ENCODE measurements at places on chromosomes 13 and 19. TPM values are rescaled to one million over a fixed set of nuclear protein-coding genes. Genes with fewer than 3 reads are reported as not detected.

Gene CDX2
- total RNA-seq = 0.17 TPM

Gene PIAS4
- 31.9 TPM for total RNA-seq

Gene XPO4
- 12.0 TPM for total RNA-seq

Gene COL4A1
- total RNA-seq = 347 TPM

Gene PDE4C
- 2.1 TPM for total RNA-seq

Gene GNG14
- total RNA-seq = not detected

Gene EFNA2
- total RNA-seq = 8.4 TPM

Gene PTH2
- total RNA-seq = not detected

Gene SBSN
- not detected for total RNA-seq

Gene LILRB4
- 16.4 TPM for total RNA-seq

Gene TYROBP
- 94.6 TPM for total RNA-seq

Gene DHDH
- total RNA-seq = 1.9 TPM

GRCh38 chr13:77883328-77883727 lies 35.3 kb downstream of the EDNRB start:
- DNase-seq = no peak

DNA sequence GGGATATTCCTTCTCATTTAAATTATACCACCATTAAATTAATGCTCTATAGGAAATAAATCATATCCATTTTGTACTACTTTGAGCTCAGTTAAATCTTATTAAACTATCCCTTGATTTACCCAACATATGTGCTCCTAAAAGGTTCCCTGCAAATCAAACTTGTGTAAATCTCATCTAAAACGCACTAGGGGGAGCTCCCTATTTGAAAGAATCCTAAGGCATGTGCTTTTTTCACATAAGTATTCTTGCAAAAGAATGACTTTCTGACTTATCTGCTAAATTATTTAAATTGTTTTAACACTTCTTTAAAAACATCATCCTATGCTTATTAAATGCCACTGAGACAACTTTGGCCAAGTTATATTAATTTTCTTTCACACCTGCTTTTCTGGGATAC lies 7.9 kb downstream of the INTS6 start:
- DNase-seq = no peak

GRCh38 chr19:53538378-53539109 lies 599 bp downstream of the ZNF331 start:
- no peak for DNase-seq

- DNase-seq = no peak
These were observed 71.9 kb downstream of the TNFRSF19 start for GRCh38 chr13:23642110-23642509.

- DNase-seq = no peak
These were observed 550 bp downstream of the ZNF383 start for GRCh38 chr19:37218592-37218935.

- DNase-seq = no peak
These were observed 9.7 kb downstream of the ADAT3 start for GRCh38 chr19:1914826-1915341.

DNA sequence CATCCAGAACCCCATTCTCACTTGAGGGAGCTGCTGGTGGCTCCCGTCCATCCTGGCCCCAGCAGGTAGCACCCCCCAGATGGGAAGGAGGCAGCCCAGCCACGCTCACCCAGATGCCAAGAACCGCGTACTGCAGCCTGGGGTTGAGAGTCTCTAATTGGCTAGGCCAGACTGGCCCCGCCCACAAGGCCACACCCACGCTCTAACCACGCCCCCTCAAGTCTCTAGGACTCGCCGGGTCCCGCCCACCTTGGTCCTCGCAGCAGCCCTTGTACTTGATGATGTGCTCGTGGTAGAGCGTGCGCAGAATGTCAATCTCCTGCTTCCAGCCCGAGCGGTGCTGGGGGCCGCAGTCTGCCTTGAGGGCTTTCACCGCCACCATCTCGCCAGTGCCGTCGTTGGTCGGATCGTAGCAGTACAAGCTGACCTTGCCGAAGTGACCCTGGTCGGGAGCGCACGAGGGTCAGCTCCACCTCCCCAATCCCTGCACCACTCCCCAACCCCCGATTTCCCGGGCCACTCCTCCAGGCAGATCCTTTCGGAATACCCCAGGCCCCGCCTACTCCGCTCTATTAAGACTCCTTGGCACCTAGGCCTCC lies 14.5 kb upstream of the ICAM3 start:
- no peak for DNase-seq

- no peak for DNase-seq
These were observed 14.0 kb downstream of the KLK4 start for GRCh38 chr19:50897191-50897607.

DNA sequence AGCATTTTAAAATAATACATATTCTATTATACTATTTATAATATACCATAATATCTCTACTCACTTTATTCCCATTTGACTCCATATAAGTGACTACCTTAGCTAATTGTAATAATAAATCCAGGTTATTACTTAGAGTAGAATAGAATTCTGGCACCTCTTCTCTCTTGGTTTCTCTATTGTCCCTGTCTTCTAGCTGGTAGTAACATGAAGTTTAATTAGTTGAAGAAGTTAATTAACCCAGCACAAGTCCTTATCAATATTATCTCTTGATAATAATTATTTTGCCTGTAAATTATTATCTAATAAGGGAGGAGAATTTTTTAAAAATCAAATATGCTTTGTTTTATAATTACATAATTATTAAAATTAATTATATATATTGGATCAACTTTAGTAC lies 1571.2 kb upstream of the PRR20A start:
- DNase-seq = no peak

DNA sequence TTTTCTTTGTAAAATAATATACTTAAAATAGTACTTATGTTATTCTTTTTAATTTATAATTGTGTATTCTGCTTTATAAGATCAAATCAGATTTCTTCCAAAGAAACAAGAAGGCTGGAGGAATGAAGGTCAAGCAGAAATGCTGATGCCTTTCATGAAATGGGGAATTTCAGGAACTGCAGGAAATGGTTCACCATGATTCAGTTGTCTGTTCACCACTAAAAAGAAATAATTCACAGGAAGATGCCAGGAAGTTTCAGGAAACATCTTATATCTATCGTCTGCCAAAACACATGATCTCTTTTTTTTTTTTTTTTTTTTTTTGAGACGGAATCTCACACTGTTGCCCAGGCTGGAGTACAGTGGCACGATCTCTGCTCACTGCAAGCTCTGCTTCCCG lies 15.7 kb upstream of the SCEL start:
- DNase-seq = no peak

GRCh38 chr19:10881403-10882107 lies 10.2 kb downstream of the CARM1 start:
- no peak for DNase-seq

DNA sequence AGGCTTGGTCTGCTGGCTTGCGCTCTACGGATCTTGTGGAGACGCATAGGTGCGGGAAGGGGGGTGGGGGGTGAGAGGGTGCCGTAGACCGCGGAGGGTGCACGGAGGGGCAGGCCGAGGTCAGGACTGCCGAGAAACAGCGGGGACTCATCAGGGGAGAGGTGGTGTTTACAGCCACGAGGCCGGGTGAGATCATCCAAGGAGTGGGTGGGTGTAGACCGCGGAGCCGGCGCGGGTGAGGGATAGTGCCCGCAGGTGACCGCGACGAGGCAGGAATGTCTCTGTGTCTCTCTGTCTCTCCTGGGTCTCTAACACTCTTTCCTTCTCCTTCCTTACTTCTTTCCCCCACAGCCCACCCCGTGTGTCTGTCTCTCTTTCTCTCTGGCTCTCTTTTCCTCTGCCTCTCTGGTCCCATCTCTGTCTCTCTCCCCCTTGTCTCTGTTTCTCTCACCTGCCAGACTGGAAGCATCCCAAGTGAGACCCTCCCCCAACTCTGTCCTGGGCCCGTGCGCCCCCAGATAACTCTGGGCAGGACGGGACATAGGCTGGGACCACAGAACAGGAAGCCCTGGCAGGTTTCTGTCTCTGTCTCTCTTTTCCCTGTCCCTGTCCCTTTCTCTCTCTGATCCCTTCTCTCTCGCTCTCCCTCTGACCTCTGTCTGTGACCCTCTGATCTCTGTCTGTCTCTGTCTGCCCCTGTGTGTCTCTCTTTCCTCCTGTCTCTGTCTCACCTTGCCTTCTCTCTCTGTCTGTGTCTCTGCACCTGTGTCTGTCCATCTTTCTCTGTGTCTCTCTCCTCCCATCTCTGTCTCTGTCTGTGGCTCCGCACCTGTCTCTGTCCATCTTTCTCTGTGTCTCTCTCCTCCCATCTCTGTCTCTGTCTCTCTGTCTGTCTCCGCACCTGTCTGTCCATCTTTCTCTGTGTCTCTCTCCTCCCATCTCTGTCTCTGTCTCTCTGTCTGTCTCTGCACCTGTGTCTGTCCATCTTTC lies 1.8 kb upstream of the KLK4 start:
- DNase-seq = no peak

- DNase-seq = no peak
These were observed 357.9 kb downstream of the KLF12 start for GRCh38 chr13:73776151-73776785.

DNA sequence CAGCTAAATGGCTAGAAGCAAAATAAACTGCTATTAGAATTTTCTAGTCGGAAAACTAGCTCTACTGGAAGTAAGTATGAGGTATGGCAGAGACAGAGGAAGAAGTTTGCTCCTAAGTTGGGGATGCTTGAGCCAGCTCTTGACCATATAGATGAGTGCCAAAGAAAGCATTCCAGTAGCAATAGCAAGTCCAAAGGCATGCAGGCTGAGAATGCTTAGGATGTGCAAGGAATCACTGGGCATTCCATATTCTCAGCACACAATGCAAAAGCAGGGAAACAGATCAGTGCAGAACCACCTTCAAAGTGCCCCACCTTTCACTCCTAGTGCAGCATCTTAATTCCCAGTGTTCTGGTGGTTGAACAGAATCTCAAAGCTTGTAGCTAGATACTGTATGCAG lies 32.9 kb downstream of the SERTM1 start:
- no peak for DNase-seq

DNA sequence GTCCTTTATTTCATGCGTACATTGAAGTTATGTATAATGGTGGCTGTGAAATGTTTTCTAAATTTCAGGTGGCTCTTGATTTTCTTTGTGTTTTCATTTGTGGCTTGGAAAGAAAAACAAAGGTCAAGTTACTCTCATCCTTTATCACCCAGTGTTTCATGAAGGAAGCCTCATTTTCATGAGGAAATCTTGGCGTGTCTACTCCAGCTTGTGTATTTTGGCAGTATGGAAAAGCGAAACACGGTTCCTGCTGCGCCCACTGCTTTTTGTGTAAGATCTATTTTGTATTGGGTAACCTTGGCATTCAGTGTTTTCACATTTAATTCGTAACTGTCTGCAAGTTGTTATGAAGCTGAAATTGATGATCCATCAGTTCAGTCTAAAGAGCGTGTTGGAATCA lies 147.0 kb upstream of the RNF113B start:
- no peak for DNase-seq

DNA sequence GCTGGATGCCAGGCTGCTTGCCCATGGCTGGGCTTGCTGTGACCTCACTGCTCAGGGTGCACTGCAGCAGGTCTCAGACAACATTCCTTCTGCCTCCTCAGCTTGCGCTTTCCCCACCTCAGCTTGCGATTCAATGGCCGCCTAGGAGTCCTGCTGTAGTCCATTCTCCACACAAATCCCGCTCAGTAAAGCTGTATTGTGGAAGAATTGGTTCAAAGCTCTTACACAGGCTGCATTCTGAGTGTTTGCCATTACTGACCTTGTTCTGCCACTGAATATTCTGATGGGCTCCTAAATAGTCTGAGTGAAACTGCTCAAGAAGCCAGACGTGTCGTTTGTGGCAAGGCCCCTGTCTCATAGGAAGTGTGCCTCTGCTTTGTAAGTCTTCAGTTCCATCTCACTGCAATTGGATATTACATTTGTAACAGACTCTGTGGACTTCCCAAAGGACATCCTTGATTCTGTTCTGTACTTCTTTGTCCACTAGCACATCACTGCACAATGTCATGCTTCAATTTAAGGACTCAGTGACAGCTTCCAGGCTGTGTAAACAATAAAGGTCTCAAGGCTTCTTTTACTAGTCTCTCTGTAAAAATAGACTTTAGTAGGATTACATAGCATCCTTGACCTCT lies 49.8 kb downstream of the KATNAL1 start:
- no peak for DNase-seq

DNA sequence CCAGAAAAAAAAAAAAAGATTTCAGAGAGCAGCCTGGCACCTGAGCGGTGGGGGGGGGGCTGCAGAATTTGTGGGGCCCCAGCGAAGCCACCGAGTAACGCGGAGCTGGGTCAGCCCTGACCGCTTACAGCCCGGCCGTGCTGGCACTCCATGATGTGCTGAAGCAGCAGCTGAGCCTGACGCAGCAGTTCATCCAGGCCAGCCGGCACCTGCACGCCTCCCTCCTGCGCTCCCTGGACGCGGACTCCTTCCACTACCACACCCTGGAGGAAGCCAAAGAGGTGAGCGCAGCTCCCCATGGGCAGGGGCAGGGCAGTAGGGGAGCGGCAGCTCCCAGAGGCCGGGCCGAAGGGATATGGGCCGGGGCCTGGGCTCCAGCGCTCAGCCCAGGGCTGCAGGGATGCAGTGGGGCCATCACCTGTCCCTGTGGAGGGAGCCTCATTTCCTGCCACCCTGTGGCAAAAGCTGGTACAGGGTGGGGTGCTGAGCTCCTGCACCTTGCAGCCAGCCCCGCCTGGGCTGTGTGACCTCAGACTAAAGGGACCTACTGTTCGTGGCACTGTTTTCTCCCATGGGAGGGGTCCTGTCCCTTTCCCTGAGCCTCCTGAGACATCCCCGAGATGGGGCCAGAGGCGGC lies 18.3 kb downstream of the C19orf44 start:
- DNase-seq = no peak

DNA sequence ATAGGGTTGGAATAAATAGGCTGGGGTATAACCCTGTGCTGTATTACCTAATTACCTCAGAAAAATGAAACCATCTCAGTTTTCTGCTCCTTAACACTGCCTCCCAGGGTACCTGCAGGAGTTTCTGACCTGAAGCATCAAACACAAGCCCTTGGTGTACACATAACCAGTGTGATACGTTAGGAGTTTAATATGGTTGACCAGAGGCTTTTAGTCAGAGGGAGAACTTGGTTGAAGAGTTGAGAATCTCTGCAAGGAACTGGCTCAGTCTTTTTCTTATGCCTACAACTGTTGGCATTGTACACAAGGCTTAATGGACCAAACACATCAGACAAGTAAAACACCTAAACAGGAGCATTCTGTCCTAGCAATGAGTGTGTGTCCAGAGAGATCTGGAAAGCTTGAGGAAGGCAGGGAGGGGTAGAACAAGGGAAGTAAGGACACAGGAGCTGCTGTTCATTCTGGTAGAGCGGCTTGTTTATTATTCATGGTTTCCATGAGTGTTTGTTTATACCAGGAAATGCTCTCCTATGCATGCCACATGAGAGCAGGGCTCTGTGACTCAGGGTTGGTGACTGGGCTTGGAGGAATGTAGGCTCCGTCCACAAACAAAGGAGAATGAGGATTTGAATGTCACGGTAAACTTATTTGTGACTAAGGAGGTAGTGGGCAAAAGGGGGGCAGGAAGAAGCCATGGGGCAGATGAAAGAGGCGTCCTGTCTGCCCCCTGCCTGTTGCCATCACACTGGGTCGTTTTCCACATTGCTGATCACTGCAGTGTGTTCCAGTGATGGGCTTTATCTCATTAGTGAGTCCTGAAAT lies 11.9 kb upstream of the SPATA13 start:
- DNase-seq = peak; percentile 69

Measured in mucosa of gallbladder (tissue), 1 donor.